ENCODE measurements at places on chromosomes 7 and 10.

GRCh38 chr10:132904181-132904813 is 38.1 kb downstream of the CFAP46 start:
- DNase-seq, result no peak
- H3K4me3 ChIP-seq, result peak overlapping the region; percentile 6
- no peaks in the 10 kb centered on the region for H3K36me3 ChIP-seq
- peaks cover 8% of the 10 kb centered on the region for H3K4me1 ChIP-seq
- no peak overlapping the region for H3K27ac ChIP-seq
- H3K27me3 ChIP-seq, result peaks cover 37% of the 10 kb centered on the region

- no peaks in the 10 kb centered on the region for H3K36me3 ChIP-seq
- no peaks in the 10 kb centered on the region for H3K4me1 ChIP-seq
- H3K27me3 ChIP-seq, result no peaks in the 10 kb centered on the region
- DNase-seq, result no peak
These were observed 15.8 kb upstream of the AGMO start for GRCh38 chr7:15577600-15577999.

GRCh38 chr7:13321316-13321715 is 633.9 kb downstream of the ARL4A start:
- H3K36me3 ChIP-seq, result no peaks in the 10 kb centered on the region
- H3K27ac ChIP-seq, result no peak overlapping the region
- DNase-seq, result no peak
- no peak overlapping the region for H3K4me3 ChIP-seq

GRCh38 chr7:139669106-139670061 is 108.4 kb downstream of the HIPK2 start:
- no peak for DNase-seq
- no peaks in the 10 kb centered on the region for H3K4me1 ChIP-seq
- peaks cover 1% of the 10 kb centered on the region for H3K36me3 ChIP-seq
- H3K4me3 ChIP-seq, result no peak overlapping the region
- H3K27me3 ChIP-seq, result no peaks in the 10 kb centered on the region

- H3K27me3 ChIP-seq, result peaks cover 25% of the 10 kb centered on the region
- peaks cover 1% of the 10 kb centered on the region for H3K36me3 ChIP-seq
- H3K27ac ChIP-seq, result no peak overlapping the region
These were observed 28.4 kb upstream of the AGK start for GRCh38 chr7:141522657-141523342.

GRCh38 chr7:120412139-120413050 is 139.4 kb downstream of the KCND2 start:
- H3K27ac ChIP-seq, result no peak overlapping the region
- H3K4me3 ChIP-seq, result no peak overlapping the region
- H3K27me3 ChIP-seq, result no peaks in the 10 kb centered on the region

- no peak for DNase-seq
- peaks cover 20% of the 10 kb centered on the region for H3K27me3 ChIP-seq
- H3K36me3 ChIP-seq, result no peaks in the 10 kb centered on the region
- no peak overlapping the region for H3K4me3 ChIP-seq
- H3K27ac ChIP-seq, result no peak overlapping the region
These were observed 76.6 kb downstream of the SLC16A9 start for GRCh38 chr10:59633063-59633462.

- H3K4me1 ChIP-seq, result no peaks in the 10 kb centered on the region
- peaks cover 1% of the 10 kb centered on the region for H3K36me3 ChIP-seq
- no peak overlapping the region for H3K4me3 ChIP-seq
- DNase-seq, result no peak
- H3K27me3 ChIP-seq, result no peaks in the 10 kb centered on the region
These were observed 98.2 kb downstream of the KIAA1217 start for GRCh38 chr10:24307116-24307515.

DNA sequence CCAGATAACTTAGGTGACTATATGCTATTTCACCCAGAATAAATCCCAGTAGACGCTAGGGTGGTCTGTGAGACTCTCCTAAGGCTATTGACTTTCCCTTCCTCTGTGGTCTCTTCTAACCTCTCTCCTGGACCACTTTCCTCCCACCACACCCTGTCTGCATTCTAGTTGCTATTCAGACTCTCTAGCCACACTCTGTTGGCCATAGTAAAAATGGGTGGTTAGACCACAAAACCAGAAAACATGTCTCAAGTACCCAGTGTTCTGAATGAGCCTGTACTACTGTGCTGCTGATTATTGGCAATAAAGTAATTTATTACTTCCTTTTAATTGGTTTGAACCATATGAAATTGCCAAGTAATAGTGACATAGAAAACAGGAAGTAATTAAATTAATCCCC is 240.8 kb downstream of the KIF20B start:
- H3K27ac ChIP-seq, result no peak overlapping the region
- DNase-seq, result no peak
- no peak overlapping the region for H3K4me3 ChIP-seq
- no peaks in the 10 kb centered on the region for H3K36me3 ChIP-seq

DNA sequence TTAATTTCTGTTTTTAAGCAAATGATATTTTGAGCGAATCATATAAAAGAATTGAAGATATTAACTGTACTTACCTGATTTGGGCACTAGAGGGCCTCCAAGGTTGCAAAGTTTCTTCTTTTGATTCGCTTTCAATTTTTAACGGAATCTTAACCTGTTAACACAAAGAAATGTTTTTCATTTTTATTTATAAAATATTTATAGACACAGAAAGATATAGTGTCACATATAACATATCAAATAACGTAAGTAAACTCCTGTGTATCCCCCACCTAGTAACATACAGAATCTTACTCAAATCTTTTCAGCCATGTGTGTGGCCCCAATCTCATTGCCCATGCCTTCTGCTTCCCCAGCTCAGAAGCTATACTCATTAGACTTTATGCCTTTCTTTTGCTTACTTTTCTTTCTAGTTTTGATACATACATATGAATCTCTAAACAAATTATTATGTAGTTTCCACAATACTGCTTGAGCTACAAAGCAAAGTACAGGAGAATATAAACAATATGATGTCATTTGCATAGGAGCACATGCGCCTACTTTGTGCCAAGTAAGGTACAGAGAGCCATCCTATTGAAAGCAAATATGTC is 49.5 kb upstream of the ZPBP start:
- H3K4me3 ChIP-seq, result peak overlapping the region; percentile 16
- no peak overlapping the region for H3K27ac ChIP-seq
- peaks cover 24% of the 10 kb centered on the region for H3K27me3 ChIP-seq
- no peak for DNase-seq
- H3K36me3 ChIP-seq, result no peaks in the 10 kb centered on the region
- H3K4me1 ChIP-seq, result peaks cover 4% of the 10 kb centered on the region

DNA sequence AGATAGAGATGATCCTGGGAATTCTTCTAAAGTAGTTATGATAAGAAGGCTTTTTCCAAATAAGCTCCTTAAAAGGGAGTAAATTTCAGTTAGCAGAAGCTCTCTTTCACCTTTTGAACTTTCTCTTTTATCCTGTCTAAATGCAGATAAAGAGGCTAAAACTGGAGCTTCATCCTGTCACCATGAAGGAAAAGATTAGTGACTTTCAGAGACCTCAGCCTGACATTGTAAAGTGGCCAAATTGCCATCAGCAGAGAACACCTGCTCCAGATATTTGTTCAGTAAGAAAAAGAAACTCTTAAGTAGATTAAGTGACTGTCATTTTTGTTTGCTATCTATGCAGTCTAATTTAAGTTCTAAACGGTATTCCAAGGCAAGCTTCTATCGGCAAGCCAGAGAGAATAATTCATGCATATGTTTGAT is 18.3 kb downstream of the VWDE start:
- no peaks in the 10 kb centered on the region for H3K4me1 ChIP-seq
- H3K27me3 ChIP-seq, result no peaks in the 10 kb centered on the region
- no peak for DNase-seq
- no peak overlapping the region for H3K4me3 ChIP-seq
- no peak overlapping the region for H3K27ac ChIP-seq
- H3K36me3 ChIP-seq, result no peaks in the 10 kb centered on the region

- H3K4me3 ChIP-seq, result no peak overlapping the region
- H3K27me3 ChIP-seq, result peaks cover 20% of the 10 kb centered on the region
- H3K27ac ChIP-seq, result no peak overlapping the region
These were observed 660 bp downstream of the GALNT17 start for GRCh38 chr7:71132377-71133231.

GRCh38 chr10:129319934-129320333 is 147.1 kb upstream of the MGMT start:
- H3K27ac ChIP-seq, result no peak overlapping the region
- DNase-seq, result no peak
- no peaks in the 10 kb centered on the region for H3K36me3 ChIP-seq

GRCh38 chr7:781186-781849 is 51.0 kb upstream of the SUN1 start:
- peaks cover 7% of the 10 kb centered on the region for H3K36me3 ChIP-seq
- H3K4me3 ChIP-seq, result no peak overlapping the region
- H3K4me1 ChIP-seq, result no peaks in the 10 kb centered on the region
- no peak overlapping the region for H3K27ac ChIP-seq
- no peak for DNase-seq

- peaks cover 6% of the 10 kb centered on the region for H3K4me1 ChIP-seq
- no peak overlapping the region for H3K4me3 ChIP-seq
- no peak for DNase-seq
- no peak overlapping the region for H3K27ac ChIP-seq
These were observed 370.2 kb downstream of the PHF14 start for GRCh38 chr7:11343818-11344413.

- no peak for DNase-seq
- H3K4me3 ChIP-seq, result no peak overlapping the region
- no peaks in the 10 kb centered on the region for H3K27me3 ChIP-seq
- H3K36me3 ChIP-seq, result peaks cover 27% of the 10 kb centered on the region
- H3K27ac ChIP-seq, result no peak overlapping the region
These were observed 79.7 kb downstream of the BTAF1 start for GRCh38 chr10:92003258-92003657.

DNA sequence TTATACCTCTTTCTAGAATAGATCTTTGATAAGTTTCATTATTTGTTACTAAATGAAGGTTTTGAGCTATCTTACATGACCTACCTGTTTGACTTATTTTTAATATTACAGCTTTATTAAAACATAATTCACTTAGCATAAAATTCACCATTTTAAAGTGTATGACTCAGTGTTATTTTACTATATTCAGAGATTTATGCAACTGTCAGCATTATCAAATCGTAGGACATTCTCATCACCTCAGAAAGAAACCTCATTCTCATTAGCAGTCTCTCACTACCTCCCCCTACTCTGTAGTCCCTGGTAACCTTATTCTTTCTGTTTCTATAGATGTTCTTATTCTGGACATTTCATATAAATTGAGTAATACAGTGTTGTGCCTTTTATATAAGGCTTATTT is 207.9 kb upstream of the FOXP2 start:
- no peaks in the 10 kb centered on the region for H3K27me3 ChIP-seq
- no peak for DNase-seq
- no peaks in the 10 kb centered on the region for H3K4me1 ChIP-seq
- H3K4me3 ChIP-seq, result no peak overlapping the region
- no peak overlapping the region for H3K27ac ChIP-seq
- H3K36me3 ChIP-seq, result no peaks in the 10 kb centered on the region

- H3K4me3 ChIP-seq, result peak overlapping the region; percentile 62
- peaks cover 20% of the 10 kb centered on the region for H3K36me3 ChIP-seq
- DNase-seq, result no peak
- peaks cover 81% of the 10 kb centered on the region for H3K4me1 ChIP-seq
- no peaks in the 10 kb centered on the region for H3K27me3 ChIP-seq
These were observed 16.1 kb downstream of the OGDH start for GRCh38 chr7:44622342-44623151.

- DNase-seq, result no peak
- peak overlapping the region; percentile 62 for H3K4me3 ChIP-seq
- H3K4me1 ChIP-seq, result peaks cover 41% of the 10 kb centered on the region
- peak overlapping the region; percentile 46 for H3K27ac ChIP-seq
These were observed 25.5 kb downstream of the C10orf105 start for GRCh38 chr10:71694039-71694501.

DNA sequence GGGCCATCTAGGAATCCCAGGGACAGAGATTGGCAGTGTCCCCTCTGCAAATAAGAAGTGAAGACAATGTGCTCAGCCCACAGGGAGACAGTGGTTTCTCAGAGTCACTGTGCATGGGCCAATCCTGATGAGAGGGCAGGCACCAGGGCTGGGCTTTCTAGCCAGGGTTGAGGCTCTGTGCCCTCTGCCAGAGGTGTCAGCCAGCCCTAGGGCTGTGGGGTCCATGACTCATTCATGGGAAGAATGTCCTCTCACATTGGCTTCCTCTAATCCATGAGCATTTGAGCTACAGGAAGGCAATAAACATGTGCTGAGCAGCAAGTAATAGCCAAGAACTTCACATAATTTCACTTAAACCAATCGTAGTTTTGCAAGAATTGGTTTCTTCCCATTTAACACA is 482.0 kb upstream of the MGMT start:
- no peak overlapping the region for H3K27ac ChIP-seq
- peaks cover 11% of the 10 kb centered on the region for H3K27me3 ChIP-seq
- H3K4me1 ChIP-seq, result no peaks in the 10 kb centered on the region
- no peak for DNase-seq
- H3K36me3 ChIP-seq, result no peaks in the 10 kb centered on the region

DNA sequence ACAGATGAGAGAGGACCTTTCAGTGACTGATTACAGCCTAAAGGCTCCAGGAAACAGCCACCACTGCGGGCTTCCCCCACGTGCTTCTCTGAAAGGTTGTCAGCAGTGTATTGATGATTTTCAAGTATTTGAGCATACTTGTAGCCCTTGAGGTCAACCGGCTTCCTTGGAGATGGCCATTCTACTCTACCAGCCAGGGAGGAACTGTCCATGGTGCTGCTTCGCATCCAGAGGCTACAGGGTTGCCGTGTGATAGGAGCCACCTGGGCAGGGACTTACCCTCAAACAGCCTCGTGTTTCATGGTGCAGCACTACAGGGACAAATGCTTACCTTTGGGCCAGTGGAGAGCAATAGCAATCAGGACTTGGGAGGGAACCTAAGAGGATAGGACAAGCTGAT is 179.5 kb downstream of the DPP6 start:
- no peak for DNase-seq
- H3K27me3 ChIP-seq, result no peaks in the 10 kb centered on the region
- H3K4me1 ChIP-seq, result no peaks in the 10 kb centered on the region
- no peak overlapping the region for H3K27ac ChIP-seq
- H3K36me3 ChIP-seq, result peaks cover 3% of the 10 kb centered on the region

GRCh38 chr10:95499482-95499989 is 61.6 kb downstream of the SORBS1 start:
- H3K27me3 ChIP-seq, result peaks cover 36% of the 10 kb centered on the region
- no peak overlapping the region for H3K27ac ChIP-seq
- H3K4me3 ChIP-seq, result no peak overlapping the region
- no peak for DNase-seq
- no peaks in the 10 kb centered on the region for H3K4me1 ChIP-seq

- H3K4me1 ChIP-seq, result no peaks in the 10 kb centered on the region
- peaks cover 1% of the 10 kb centered on the region for H3K36me3 ChIP-seq
- no peak overlapping the region for H3K4me3 ChIP-seq
- no peak overlapping the region for H3K27ac ChIP-seq
- H3K27me3 ChIP-seq, result no peaks in the 10 kb centered on the region
These were observed 61.1 kb downstream of the PWWP2B start for GRCh38 chr10:132458071-132458585.

- no peak overlapping the region for H3K4me3 ChIP-seq
- H3K4me1 ChIP-seq, result no peaks in the 10 kb centered on the region
- no peaks in the 10 kb centered on the region for H3K36me3 ChIP-seq
- no peak overlapping the region for H3K27ac ChIP-seq
These were observed 301.9 kb downstream of the AHR start for GRCh38 chr7:17600340-17600752.

- H3K4me3 ChIP-seq, result no peak overlapping the region
- no peaks in the 10 kb centered on the region for H3K4me1 ChIP-seq
- no peaks in the 10 kb centered on the region for H3K27me3 ChIP-seq
- H3K27ac ChIP-seq, result no peak overlapping the region
These were observed 52.0 kb downstream of the P4HA1 start for GRCh38 chr10:73044378-73045285.
